ENCODE measurements at places on chromosomes 13 and 19.

- DNase-seq = no peak
These were observed at the start of gene ARHGEF7 for GRCh38 chr13:111115061-111115964. ARHGEF7 (plus strand) TSS chr13:111115310; CDS start chr13:111115527, 217 bp downstream.

DNA sequence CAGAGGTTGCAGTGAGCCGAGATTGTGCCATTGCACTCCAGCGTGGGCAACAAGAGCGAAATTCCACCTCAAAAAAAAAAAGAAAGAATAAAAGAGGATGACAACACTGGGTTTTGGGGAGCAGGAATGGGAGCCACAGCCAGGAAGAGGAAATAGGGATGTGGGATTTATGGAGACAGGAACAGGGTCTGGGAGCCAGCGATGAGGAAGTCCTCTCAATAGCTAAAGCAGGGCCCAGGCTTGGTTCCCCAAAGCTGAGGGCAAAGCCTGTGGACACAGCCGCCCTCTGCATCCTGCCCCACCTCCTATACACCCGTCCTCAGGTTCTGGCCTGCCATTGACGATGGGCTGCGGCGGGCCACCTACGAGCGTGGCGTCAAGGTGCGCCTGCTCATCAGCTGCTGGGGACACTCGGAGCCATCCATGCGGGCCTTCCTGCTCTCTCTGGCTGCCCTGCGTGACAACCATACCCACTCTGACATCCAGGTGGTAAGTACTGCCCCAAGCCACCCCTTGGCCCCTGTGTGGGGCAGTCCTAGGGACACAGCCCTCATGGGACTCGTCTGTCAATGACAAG, 13.6 kb downstream of the HIPK4 start:
- DNase-seq = no peak

DNA sequence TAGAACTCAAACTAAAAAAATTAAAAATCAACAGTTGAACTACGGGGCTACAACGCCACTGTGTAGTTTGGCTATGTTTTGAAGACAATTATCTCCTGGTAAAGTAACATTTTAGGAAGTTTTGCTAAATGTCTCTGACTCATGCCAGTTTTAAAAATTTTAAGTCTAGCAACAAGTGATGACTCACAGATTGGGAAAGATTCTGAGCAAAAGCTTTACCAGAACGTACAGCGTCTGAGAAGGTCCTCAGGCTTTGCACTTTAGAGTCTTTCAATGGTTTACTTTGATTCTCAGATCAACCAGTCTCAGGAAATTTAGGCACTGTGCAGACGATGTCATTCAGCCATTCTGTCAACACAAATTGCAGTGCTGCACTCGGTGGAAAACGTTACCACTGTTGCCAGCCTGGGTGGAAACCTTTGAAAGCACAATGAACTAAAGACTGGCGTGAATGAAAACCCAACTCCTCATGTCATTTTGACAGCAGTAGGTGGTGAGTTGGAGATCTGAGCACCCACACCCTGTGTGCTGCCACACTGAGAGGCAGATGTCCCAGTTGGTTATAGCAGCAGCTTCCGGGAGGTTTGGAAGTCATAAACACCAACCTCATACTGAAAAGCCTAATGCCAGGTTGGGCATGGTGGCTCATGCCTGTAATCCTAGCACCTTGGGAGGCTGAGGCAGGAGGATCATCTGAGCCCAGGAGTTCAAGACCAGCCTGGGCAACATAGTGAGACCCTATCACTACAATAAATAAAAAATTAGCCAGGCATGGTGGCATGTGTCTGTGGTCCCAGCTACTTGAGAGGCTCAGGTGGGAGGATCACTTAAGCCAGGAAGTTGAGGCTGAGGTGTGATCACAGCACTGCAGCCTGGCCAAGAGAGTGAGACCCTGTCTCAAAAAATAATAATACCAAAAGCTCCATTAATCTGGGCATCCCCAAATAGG, 6.3 kb upstream of the WTIP start:
- no peak for DNase-seq

GRCh38 chr19:38323291-38323690, 3.6 kb downstream of the KCNK6 start:
- DNase-seq = no peak

DNA sequence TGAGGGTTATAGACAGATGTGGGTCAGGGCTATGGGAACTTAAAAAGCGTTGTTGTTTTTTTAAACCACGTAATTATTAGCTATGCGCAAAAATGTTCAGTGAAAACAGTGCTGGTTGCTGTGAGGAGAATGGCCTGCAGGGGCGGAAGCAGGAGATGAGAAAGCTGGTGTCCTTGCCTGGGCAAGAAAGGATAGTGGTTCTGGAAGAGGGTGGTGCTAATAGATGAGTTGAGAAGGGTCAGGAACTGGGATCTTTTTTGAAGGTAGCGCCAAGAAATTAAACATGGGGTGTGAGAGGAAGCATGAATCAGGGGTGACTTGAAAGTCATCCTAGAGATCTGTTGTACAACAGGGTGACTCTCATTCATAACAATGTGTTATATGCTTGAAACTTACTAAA, 4.8 kb upstream of the SMG9 start:
- DNase-seq = no peak

DNA sequence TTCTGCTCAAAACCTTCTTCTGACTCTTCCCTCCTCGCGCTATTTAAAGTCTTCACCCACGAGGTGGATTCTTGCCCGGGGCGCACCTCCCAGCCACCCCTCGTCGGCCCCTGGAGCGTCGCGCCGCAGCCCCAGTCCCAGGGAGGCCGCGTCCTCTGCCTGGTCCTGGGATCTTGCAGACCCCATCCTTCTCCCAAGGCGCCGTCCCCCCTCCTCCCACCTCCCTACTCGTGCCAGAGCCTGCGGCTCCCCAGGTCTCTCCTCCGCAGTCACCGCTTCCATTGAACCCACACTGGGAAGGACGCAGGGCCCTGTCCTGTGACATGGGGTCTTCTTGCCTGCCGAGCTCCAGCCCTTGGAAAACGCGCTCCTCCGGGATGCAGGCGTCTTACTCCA, 486 bp downstream of the ZNF808 start:
- DNase-seq = no peak

DNA sequence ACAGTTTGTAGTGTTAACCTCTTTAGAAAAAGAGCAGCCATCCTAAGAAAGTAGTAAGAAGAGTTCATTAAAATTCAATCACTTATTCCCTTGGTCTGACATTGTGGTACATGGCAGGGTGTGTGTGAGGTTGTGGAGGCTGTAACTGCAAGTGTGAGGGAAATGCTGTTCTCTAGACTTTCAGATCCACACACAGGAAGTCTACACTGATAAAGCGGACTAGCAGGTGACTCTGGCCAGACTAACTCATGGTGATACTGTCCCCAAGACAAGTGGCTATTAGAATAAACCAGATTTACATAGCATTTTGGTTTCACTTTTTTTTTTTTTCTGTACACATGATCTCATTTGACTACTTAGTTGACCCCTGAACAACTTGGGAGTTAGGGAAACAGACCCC, 10.0 kb downstream of the MTIF3 start:
- no peak for DNase-seq

- DNase-seq = no peak
These were observed 1453.1 kb downstream of the UQCRFS1 start for GRCh38 chr19:27759896-27760295.

GRCh38 chr19:10637894-10638293, 12.5 kb downstream of the SLC44A2 start:
- no peak for DNase-seq

DNA sequence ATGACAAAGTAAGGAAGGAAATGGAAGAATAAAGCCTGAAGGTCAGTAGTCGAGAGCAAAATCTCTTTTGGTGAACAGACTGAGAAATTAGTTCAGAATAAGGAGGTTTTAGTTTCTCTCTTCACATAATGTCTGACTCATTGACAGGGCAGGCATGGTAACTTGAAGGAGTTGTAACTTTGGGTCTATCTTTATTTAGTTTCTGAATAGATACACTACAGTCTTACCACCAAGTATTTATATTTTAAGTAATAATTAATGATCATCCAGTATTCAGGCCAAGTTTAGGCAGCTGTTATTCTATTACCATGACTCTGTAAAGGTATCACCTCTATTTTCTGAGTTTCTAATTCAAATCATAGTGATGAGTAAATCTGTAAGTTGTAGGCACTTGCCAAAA, 219.9 kb downstream of the SPRY2 start:
- DNase-seq = no peak

- DNase-seq = no peak
These were observed 20.0 kb downstream of the SETDB2 start for GRCh38 chr13:49464085-49464484.

DNA sequence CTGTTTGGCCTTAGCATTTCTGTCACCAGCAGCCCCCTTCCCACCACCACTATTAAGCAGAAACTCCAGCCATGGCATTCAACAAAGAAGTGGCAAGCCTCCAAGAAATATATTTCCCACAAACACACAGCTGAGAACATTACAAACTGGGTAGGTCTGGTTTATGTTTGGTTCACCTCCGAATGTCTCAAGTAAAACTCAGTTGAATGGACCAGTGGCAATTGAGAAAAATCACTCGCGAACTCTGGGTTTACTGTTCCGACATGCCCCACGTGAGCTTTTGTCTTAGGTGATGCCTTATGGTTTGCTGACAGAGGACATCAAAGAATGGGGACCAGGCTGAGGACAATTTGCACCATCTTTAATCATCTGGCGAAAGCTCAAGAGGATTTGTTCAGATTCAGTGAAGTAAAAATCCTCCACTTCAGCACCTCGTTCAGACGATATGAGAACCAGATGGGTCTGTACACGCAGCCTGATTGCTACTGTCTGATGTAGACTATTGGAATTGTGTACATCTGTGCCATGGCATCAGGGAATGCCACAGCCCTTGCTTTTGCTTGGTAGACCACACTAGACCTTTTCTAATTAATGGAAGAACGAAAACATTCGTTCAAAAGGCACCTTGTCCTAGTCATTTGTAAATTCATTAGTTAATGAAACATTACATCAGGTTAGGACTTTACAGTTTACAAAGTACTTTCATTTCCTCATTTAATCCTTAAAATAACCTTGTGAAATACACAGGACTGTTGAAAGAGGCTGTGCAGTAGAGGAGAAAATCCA, 59.4 kb downstream of the SLC10A2 start:
- no peak for DNase-seq

DNA sequence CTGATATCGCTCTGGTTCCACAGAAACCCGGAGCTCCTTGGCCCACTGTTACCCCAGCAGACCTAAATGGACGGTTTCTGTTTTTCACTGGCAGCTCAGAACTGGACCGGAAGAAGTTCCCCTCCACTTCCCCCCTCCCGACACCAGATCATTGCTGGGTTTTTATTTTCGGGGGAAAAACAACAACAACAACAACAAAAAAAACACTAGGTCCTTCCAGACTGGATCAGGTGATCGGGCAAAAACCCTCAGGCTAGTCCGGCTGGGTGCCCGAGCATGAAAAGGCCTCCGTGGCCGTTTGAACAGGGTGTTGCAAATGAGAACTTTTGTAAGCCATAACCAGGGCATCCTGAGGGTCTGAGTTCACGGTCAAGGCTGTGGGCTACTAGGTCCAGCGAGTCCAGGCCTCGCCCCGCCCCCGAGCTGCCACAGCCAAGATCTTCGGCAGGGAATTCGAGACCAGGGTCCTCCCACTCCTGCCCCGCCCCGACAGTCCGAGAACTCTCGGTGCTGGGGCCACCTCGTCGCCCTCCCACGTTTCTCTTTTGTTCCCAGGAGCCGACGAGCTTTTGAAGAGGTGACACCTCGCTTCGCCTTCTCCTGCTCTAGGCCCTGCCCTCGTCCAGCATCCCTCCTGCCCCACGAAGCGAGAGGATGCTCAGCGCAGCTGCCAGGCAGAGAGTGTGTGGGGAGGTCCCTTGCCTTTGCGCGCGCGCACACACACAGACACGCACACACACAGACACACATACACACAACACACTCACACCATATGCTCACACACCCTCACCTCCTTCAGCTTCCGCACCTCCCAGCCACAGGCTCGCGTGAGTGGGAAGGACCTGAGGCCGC, 8.8 kb downstream of the ZIC2 start:
- no peak for DNase-seq

GRCh38 chr19:51367255-51367564, 1.0 kb upstream of the ETFB start:
- no peak for DNase-seq

DNA sequence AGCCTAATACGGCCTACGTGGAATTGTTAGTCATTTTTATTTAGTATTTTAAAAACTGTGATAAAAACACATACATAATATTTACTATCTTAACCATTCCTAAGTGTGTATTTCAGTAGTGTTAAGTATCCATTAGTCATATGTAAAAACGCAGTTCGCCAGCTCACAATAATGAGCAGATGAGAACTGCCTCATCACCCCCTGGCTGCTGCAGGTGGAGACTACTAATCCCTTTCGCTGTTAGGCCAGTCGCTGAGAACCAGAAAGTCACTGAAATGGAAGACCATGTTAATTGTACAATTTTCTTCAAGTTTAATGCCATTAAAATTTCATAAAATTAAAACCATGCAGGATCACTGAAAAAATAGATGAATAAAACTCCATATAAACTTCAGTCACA, 1.6 kb downstream of the ESD start:
- no peak for DNase-seq

Data from activated naive CD4-positive, alpha-beta T cell treated with Interleukin-2 at 50 U/mL for 16 hours (primary cell).